ENCODE measurements at places on chromosomes 16 and 17.

- DNase-seq = no peak
These were observed 91.8 kb downstream of the SMG6 start for GRCh38 chr17:2211661-2212399.

- DNase-seq = no peak
These were observed 4.7 kb upstream of the IRF8 start for GRCh38 chr16:85894266-85894665.

GRCh38 chr17:62794666-62794971 lies 13.5 kb downstream of the MARCHF10 start:
- no peak for DNase-seq

- DNase-seq = no peak
These were observed 7.0 kb upstream of the SLC39A11 start for GRCh38 chr17:73099511-73099910.

GRCh38 chr16:61940611-61941010 lies 95.6 kb downstream of the CDH8 start:
- DNase-seq = no peak

DNA sequence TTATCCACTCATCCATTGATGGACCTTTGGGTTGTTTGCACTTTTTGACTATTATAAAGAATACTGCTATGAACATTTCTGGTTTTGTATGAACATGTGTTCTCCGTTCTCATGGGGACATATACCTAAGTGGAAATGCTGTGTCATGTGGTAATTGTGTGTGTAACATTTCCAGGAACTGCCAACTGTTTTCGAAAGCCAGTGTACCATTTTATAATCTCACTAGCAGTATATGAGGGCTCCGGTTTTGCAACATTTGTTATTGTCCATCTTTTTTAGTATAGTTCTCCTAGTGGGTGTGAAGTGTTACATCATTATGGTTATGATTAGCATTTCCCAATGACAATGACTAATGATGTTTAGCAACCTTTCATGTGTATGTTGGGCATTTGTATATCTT lies 5.1 kb upstream of the TRIM25 start:
- no peak for DNase-seq

DNA sequence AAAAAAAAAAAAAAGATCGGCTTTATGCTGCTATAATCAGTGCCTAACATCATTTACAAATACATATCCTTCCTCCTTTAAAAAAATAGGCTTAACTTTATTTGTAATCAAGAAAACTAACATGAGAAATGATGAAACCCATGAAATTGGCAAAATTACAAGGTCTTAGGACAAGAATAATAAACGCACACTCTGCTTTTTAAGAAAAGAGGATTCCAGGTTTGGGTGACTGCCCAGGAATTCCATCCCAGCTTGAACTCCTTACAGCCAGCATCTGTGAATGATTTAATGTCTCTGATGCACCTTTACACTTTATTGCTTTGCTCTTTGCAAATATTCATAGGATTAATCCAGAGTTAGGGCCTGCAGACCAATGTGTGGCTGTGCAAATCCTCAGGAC lies 196.0 kb downstream of the CBLN1 start:
- no peak for DNase-seq

DNA sequence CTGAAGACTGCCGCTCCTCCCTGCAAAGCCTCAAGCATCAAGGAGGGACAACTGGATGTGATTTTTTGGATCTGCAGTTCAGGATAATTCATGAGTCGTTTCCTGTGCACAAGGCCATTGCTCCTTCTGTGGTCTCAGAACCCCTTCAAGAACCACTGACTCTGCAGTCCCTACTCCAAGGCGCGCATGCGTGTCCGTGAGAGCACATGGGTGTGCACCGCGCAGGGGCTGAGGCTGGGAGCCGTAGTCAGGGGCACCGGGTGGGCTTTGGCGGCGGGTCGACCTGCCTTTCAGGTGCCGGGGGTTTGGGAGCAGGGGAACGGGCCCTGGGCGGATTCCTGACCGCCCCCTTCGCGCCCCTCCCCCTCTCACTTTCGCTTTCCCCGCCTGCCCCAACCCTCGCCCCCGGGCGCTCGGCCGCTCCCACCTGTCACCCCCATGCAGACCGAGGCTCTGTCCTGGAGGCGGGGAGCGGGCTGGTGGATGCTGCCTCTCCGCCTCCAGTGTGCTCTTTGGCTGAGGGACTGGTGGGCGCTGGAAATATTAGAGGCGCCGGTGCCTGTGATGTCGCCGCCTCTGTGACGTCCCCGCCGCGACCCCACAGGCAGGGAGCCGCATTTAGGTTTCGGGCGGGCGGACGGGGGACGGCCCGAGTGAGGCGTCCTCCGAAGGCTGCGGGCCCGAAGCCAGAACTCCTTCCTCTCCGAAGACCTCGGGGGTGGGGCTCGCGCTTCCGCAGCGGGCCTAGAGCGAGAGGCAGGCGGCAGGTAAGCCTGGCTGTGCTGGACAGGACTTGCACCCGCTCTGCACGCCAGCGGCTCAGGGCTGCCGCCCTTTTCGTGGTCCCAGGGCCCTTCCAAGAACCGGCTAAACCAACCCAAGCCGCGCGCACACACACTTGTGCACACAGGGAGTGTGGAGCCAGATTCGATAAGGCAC lies at the start of gene SPATA32:
SPATA32 (minus strand) TSS at position 518 of the 939 bp plus-strand sequence; CDS start at position 440, 78 bp downstream.
- peak; percentile 31 for DNase-seq

- peak; percentile 7 for DNase-seq
These were observed 472 bp upstream of the NME2 start for GRCh38 chr17:51165680-51166197.

DNA sequence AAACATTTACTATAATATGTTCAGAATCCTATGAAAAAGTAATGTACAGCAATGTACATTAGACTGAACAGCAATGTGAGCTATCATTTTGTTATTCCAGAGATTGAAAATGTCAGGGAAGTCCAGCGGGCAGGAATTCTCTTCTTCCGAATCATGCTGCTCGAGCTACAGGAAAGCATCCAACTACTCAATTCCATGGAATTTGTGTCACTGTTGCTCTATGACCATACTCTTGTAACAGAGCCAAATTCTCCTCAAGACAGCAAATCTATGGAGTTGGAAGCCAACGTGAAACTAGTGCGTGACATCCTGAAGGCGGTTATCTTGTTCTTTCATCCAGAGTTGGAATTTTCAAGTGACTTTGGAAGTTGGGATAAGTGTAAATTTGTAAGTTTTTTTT lies 24.8 kb upstream of the NSRP1 start:
- no peak for DNase-seq

DNA sequence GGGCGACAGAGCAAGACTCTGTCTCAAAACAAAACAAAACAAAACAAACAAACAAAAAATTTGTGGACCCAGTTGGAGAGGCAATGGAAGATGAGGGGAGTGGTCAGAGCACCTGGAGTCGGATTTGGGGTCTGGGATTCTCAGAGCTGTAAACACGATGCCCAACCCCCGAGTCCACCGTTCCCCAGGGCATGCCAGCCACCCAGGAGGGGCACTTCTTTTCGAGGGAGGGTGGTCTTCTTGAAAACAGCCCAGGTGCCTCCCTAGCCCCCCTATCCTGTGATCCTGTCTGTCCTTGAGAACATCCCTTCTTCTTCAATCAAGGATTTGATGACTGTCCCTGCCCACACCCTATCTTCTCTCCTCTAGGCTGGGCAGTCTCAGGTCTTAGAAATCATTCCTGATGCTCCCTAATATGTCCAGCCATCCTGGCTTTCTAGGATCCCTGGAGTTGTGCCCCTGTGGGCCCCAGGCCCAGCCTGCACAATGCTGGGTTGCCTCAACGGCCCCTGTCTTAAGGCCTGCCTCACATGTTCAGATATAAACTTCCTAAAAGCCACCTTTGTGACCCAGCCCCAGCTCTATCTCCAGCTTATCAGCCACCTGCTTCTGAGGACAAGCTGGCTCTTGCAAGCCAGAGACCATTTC lies 3.1 kb upstream of the SLC13A2 start:
- no peak for DNase-seq

- DNase-seq = no peak
These were observed 5.3 kb downstream of the KDM6B start for GRCh38 chr17:7839190-7839875.

- no peak for DNase-seq
These were observed 291.8 kb downstream of the SOX9 start for GRCh38 chr17:72412650-72413076.

- DNase-seq = no peak
These were observed 630 bp downstream of the MILR1 start for GRCh38 chr17:64449545-64449944.

GRCh38 chr17:68182940-68183551 lies 64.8 kb upstream of the AMZ2 start:
- DNase-seq = peak; percentile 43

GRCh38 chr17:76716839-76717215 lies 6.1 kb upstream of the MXRA7 start:
- no peak for DNase-seq

GRCh38 chr17:48626245-48627117 lies at the start of gene HOXB9:
Gene HOXB9, minus strand, starts transcription at chr17:48626358. Its CDS starts 89 bp downstream, at chr17:48626269.
- DNase-seq = no peak

DNA sequence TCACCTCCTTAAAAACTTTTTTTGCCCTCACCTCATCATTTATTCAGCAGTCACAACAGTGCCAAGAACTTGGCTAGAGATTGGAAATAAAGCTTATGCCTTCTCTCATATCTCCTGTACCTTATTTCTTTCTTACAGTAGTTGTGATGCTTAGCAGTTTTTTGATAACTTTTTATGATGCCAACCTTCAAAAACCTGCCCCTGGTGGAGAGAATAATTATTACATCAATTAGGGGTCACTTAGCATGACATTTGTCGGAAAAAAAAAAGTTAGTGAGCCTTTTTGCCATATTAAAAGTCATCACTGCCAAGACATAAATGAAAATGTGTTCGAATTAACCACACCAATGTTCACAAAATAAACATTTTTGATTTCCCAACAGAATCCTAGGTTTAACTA lies 296.6 kb downstream of the WWOX start:
- no peak for DNase-seq
